ENCODE measurements at places on chromosomes 5 and 9.

DNA sequence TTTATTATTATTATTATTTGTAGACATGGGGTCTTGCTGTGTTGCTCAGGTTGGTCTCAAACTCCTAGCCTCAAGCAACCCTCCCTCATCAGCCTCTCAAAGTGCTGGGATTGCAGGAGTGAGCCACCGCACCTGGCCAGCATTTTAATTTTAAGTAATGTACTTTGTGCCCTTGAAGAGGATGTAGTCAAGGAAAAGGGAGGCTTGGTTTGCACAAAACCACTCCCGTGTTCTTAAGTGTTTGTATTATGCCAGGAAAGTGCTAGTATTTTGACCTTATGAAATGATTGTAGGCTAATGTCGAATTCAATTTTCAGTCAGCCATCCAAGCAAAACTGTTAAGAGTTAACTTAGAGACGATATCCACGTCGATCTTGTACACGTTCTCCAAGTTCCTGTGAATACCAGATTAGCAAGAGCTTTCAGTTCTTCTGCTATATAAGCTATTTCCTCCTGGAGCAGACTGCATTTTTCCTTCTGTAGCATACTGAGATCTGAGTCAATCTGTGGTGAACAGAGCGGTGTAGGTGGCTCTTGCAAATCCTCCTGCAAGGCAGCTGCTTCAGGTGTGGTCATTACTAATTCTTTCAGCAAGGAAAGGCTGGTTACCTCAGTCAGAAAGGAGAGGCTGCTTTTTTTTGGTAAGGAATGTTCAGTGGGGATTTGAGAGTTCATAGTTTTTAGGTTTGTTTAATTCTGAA is 23.7 kb downstream of the CCDC171 start:
- DNase-seq: no peak

GRCh38 chr5:76492819-76493189 is 89.7 kb downstream of the IQGAP2 start:
- no peak for DNase-seq

GRCh38 chr5:134526483-134527155 is 1.1 kb downstream of the JADE2 start:
- DNase-seq: peak; percentile 79

GRCh38 chr5:158174918-158175851 is 316.2 kb upstream of the CLINT1 start:
- peak; percentile 41 for DNase-seq

- DNase-seq: no peak
Observed at GRCh38 chr5:16260000-16260399, 80.4 kb upstream of the MARCHF11 start.

- DNase-seq: no peak
Observed at GRCh38 chr9:135971892-135972291, 10.7 kb upstream of the UBAC1 start.

GRCh38 chr9:7174884-7175283 is 417.1 kb downstream of the KDM4C start:
- no peak for DNase-seq

- DNase-seq: no peak
Observed at GRCh38 chr5:135476615-135477581, 24.7 kb upstream of the TIFAB start.

GRCh38 chr5:6202968-6203365 is 175.4 kb downstream of the MED10 start:
- no peak for DNase-seq

DNA sequence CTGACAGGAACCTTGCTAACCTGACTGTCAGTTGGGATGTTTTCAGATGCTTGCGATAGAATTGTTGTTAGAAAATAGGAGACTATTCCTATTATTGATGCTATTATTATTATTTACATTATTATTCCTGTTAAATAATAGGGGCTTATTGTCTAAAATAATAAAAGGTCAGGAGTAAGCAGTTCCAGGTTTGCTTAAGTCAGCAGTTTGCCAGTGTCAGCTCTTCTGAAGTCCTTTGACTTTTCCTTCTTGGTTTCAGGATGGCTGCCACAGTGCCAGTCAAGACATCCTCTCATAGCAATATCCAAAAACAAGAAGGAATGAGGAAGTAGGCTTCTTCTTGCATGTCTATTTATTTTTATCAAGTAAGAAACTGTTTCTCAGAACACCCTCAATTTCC is 141.7 kb upstream of the MARCHF11 start:
- no peak for DNase-seq
